ENCODE measurements at places on chromosomes 5 and 9.

DNA sequence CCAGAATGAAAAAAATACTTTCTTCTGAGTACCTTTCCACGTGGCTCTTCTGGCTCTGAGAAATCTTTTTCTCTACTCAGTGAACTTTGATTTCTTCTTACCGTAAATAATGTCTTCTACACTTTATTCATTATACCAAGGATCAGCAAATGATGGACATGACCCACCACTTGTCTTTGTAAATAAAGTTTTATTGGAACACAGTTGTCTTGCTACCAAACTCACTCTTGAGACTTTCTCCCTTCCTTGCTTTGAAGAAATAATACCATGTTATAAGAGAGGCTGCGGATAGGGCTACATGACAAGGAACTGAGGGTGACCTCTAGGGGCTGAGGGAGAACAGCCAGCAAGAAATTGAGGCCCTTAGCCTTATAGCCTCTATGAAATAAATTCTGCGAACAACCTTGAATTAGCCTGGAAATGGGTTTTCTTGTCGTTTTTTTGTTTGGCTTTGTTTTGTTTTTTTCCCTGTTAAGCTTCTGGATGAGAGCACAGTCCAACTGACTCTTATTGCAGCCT lies 212.5 kb downstream of the COMMD10 start:
- no peak for DNase-seq

GRCh38 chr9:131045300-131046092 lies 36.5 kb downstream of the LAMC3 start:
- DNase-seq = no peak

- DNase-seq = no peak
Measured at GRCh38 chr5:107671742-107672210, 1.0 kb upstream of the EFNA5 start.

- DNase-seq = no peak
Measured at GRCh38 chr5:150409638-150410523, 2.8 kb downstream of the CD74 start.

DNA sequence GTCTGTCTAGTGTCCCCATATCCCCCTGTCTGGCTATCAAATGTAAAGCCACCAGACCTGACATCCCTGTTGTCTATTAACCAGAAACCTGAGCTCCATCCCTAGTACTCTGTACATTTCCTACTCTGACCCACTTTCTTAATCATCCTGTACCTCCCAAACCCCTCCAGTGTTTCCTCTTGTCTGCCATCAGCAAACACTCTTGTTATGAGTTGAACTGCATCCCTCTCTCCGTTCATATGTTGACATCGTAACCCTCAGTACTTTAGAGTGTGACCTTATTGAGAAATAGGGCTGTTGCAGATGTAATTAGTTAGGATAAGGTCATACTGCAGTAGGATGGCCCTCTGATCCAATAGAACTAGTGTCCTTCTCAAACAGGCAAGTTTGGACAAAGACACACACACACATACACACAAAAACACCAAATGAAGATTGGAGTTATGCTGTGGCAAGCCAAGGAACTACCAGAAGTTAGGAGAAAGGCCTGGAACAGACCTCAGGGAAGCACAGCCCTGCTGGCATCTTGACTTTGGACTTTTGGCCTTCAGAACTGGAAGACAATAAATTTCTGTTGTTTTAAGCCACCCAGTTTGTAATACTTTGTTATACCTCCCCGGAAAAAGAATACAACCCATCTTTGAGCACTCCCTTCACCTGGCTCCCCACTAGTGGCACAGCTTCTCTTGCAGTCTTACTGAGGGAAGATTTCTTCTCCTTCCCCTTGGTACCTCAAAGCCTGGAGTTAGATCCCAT lies 180.0 kb upstream of the PTGER4 start:
- DNase-seq = no peak

DNA sequence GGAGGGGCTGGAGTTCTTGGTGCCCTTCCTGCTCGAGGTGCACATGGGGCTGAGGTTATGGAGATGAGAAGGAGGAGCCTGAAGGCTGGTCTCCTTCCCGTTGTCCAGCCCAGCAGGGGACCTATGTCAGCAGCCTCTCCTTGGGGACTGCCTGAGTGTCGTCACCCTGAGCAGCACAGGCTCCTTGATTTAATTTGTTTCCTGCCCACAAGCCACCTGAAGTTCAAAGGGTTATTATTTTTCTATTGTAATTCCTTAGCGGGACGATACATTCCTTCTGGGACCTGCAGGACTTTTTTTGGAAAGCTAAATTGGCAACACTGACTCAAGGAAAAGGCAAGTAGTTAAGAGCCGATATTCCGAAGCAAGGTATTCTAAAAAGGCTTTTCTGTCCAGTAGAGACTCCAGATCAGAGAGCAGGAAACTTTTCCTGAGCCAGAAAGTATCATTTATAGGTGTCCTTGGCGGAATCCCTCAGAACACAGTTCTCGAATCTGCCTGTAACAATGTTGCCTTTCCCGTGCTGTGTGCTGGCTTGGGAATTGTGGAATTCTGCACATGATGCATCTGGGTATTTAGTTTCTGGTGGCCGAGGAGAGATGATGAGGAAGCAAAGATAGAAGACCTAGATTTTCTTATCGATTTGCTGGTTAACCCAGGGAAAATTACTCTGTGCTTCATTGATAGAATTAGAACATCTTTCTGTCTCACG lies 55.4 kb downstream of the ARHGAP26 start:
- no peak for DNase-seq

DNA sequence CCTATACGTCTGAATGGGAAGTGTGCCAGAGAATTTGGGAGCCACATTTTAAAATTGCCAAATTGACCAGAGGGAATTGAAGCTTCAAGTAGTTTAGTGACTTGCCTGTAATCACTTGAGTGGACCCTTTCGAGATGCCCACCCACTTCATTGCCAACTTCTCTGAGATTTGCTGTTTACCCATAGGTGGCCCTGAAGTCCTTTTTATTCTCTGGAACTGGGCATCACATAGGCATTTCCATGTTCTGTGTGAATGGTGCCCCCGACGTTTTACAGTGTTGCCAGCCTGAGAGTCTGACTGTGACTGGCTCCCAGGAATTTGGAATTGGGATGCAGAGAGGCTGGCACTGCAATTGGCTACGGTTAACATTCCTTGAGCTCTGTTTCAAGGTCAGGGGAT lies 158.6 kb downstream of the SEMA6A start:
- DNase-seq = no peak

DNA sequence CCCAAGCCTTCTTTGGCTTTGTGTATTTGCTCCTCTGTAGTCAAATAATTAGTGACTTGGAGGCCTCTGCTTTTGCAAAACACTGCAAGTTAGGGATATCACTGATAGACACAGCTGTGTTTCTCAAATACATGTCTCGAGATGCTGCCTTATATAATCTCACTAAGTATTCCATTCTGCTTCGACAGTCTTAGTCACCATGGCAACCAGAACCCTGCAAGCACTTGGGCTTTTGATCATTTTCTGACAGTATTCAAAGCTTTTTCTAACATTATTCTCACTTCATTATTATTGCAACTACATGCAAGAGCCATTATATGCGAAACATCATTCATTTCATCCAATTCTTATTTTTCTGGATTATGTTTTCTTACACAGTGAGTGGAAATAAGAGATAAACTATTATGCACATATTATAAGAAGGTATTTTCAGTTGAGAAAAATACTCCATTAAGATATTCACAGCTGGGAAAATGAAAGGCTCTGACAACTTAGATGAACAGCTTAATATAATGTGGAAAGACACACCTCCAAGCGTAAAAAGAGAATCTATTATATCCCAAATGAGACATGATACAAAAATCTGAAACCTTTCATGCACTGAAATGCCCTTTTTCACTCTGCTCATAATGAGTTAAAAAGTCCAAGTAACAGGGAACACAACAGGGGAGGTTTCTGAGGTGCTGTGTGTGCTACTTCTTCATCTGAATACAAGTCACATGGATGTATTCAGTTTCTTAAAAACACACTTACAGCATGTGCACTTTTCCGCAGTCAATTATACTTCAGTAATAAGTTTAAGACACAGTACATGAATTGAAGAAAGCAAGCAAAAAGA lies 93.9 kb downstream of the SCAI start:
- no peak for DNase-seq

GRCh38 chr5:76791461-76791860 lies 27.4 kb upstream of the F2RL1 start:
- no peak for DNase-seq

DNA sequence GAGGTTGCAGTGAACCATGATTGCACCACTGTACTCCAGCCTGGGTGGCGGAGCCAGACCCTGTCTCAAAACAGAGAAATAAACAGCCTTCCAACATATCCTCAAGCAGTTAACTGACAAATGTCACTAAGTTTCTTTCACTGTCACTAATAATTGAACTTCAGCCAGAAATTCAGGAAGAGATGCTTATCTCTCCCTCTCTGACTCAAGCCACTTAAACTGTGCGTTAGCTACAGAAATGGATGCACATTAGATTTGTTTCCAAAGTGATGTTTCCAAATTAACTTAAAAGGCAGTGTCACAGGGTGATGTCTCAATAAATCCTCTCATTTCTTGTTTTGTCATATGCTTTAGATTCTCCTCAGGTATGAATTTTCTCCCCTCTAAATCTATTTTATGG lies 164.9 kb downstream of the KDM4C start:
- no peak for DNase-seq

DNA sequence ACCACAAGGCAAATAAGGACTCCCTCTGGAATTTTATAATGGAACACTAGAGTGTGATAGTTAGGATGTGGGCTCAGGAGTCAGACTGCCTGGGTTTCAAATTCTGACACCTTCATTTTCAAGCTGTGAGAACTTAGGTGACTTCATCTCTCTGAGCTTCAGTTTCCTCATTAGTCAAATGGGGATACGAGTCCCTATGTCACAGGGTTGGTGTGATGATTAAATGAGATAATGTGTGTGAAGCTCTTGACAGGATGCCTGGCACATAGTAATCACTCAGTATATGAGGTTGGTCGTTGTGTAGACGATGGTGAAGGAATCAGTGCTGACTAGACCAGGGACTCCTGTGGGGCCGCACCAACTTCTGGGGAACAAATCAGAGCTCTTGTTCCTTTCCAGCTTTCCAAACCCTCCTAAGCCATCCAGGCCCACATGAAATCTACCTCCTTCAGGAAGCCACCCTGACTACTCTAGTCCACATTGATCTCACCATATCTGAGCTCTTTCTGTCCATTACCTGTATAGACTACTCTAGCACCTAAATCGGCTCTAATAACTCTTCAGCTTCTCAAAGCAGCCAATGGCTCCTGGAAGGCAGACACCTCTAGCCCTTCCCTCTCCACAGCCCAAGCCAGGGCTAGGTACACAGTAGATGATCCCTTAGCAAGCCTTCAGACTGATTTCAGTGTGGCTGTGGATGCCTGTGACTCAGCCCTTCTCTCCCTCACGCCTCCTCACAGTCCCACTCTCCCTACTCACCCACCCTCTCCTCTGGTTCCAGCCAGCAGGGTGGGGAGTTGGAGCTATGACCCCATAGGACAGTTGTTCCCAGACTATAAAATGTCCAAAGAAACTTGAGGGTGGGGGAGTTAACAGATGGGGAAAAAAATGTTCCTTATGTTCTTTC lies 2.5 kb upstream of the TCF7 start:
- DNase-seq = no peak

DNA sequence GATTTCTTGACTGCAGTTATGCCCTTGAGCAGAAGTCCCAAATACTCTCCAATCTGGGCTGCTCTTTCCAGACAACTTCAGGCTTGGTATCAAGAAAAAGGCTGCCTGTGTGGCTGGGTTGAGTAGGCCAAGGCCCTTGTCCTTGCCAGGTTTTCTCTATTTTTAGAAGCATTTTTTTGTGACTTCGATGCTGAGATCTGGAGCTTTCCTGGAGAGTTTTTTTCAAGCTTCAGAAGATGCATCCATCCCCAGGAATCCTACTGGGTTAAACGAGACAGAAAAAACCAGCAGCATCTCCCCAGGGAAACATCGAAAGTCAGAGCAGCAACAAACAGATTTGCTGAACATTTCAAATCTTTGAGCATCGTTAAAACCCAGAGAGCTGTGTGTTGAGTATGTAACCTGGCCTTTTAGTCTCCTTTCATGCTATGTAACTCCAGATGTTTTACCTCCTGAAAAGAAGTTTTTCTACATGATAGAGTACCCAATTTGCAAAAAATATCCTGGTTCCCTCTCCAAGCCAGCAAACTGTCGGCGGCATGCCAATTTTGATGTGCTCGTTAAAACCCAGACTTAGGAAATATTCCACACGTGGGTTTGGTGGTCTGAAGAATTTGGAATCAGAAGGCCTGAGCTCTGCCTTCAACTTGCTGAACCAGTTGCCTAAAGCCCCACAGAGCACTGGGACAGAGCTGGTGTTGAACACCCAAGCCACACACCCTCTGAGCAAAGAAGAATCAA lies 98.1 kb upstream of the ALDH1B1 start:
- no peak for DNase-seq

DNA sequence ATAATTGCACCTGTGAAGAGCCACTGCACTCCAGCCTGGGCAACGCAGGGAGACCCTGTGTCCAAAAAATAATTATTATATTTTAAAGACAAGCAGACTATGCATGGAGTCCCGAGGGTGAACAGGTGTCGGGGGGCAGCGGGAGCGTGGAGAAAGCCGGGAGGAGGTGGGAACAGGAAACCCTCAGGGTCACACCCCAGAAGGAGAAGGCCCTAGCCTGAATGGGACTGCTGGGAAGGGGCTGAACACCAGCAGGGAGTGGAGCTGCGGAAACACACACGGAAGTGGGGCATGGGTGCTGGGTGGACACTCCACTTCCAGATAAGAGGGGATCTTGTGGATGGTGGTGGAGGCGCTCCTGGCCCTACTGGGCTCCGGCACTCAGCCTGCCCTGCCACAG lies 12.8 kb downstream of the SURF6 start:
- no peak for DNase-seq

DNA sequence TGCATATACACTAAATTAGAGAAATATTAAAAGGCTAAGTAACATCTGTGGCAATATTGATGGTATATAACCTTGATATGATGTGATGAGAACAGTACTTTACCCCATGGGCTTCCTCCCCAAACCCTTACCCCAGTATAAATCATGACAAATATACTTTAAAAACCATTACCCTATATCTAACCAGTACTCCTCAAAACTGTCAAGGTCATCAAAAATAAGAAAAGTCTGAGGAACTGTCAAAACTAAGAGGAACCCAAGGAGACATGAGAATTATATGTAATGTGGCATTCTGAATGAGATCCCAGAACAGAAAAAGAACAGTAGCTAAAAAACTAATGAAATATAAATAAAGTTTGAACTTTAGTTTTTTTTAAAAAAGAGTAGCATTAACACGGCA lies 7.3 kb upstream of the IFNB1 start:
- DNase-seq = no peak

Data from effector memory CD4-positive, alpha-beta T cell (primary cell).